Tongue (tissue), 3 donors: ENCODE measurements at places on chromosomes 16 and 17.

GRCh38 chr17:798246-798645 is 16.1 kb downstream of the MRM3 start:
- DNase-seq: no peak

- DNase-seq: no peak
Observed at GRCh38 chr17:71849783-71850768, 270.7 kb upstream of the SOX9 start.

GRCh38 chr17:79819085-79819484 is 20.2 kb downstream of the CBX4 start:
- no peak for DNase-seq

GRCh38 chr17:74730491-74731346 is 6.3 kb upstream of the RAB37 start:
- DNase-seq: no peak

GRCh38 chr17:561116-561515 is 153.5 kb downstream of the VPS53 start:
- no peak for DNase-seq

- no peak for DNase-seq
Observed at GRCh38 chr16:81003610-81004460, 2.9 kb downstream of the CMC2 start.

DNA sequence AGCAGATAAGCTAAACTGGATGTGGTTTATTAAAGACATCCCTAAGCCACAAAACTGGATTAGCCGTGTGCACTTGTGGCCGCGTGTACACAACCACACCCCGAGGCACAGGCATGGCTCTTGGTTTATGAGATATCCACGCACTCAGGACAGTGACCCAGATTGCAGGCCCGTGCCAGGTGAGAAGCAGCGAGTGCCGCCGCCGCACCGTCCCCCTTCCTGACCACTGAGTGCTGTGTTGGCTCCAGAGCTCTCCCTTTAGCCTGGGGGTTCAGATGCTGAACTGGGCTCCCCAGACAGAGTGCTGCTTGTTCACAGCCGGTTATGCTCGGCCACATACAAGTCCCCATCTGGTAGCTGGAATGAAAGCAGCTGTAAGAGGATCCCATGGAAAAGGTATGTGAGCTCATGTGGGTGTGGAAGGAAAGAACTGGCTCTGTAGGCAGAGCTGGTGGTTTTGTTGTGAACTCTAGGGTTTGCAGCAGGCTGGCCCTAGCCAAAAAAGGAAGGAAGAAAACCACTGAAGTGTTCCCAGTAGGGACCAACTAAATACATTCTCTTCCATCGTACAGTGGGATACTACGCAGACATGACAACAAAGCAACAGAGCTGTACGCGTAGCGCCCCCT is 29.5 kb downstream of the KNOP1 start:
- no peak for DNase-seq

- DNase-seq: no peak
Observed at GRCh38 chr17:44384281-44384822, 5.1 kb downstream of the ITGA2B start.

DNA sequence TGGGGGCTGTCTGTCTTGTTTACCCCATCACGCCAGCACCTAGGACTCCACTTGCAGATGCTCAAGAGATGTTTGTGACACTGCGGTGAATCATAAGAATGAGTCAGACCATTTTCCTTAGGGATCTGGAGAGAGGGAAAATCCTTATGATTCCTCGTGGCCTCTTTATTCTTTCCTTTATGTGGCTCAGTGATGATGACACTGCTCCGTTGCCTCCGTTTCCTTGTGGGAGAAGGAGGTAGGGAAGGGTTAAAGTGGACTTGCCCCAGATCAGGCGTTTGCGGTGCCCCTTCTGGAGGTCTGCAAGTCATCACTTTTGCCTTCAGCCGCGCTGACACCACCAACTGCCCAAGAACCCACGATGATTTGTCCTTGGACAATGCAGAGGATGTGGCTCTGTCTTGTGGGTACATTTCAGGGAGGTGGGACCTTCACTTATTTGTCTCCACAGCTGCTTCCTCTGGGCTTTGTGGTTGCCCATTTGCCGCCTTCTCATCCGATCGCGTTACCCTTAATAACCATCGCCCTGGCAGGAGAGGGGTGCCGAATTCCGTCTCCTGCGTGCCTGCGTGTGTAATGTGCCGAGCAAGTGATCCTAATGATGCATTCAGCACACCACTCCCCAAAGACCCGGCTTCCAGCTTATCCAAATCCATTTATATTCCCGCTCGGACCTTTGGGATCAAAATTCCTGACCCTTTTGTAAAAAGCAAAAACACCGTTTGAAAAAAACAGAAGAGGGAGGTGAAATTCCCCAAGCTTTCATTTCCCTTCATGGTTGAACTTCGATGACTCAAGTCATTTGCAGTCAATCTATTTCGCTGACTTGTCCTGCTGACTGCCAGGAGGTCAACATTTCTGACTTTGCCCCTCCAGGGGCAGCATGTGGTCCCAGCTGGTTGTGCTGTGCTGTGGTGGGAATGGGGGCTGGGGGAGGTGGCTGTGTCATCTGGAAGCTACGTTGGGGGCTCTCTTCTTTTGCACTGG is 87.2 kb upstream of the IRX3 start:
- peak; percentile 69 for DNase-seq

DNA sequence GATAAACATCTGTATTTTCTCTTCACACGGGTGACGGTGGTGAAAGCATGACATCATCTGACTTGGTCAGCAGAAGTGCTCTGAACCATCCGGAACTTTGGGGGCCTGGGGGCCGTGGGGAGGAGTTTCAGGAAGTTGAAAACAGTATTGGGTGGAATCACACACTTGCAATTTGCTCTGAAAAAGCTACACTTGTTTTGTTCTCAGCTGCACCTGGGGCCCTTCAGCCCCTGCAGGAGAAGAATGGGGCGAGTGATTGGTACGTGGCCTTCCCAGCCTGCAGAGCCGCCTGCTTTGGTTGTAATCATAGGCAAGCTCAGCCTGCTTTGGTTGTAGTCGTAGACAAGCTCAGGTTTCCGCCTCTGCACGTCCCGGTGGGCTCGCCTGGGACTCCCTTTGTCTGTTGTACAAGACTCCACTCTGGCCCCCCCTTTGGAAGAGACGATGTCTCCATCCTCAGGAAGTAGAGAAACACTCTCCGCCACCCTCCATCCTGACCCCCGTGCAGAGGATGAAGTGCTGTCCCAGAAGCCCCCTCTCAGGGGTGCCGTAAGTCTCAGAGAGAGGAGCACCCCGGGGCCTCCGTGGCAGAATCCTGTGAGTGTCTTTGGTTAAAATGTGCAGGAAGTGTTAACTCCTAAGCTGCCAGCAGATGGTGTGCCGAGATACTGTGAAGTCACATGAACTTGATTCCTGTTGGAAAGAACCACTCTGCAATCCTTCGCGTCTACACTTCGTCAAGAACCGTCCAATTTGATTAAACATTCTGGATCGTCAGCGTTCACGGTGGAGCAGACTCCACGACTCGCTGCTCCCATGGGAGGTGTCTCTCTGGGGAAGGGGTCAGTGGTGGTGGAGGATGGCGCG is 5.4 kb downstream of the BANP start:
- peak; percentile 74 for DNase-seq

DNA sequence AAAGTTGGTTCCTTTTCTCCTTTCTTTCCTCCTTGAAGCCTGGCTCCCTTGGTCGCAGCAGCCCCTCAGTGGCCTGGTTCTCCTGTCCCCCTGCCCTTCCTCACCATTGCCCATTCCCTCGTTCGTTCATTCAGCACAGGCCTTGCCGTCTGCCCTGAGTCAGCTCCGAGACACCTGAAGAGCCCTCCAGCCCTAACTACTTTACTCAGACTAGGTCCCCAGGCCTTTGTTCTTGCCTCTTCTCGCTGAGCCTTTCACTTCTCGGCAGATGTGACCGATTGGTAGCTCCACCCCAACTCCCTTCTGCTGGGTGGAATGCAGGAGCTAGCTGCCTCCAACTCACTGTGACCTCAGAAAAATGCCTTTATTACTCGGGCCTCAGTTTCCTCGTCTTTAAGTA is 7.0 kb upstream of the ADAM11 start:
- no peak for DNase-seq
